Caco-2 (cell line): ENCODE measurements at places on chromosomes 4 and X.

GRCh38 chr4:53943345-53944085, 120.9 kb downstream of the CHIC2 start:
- DNase-seq = no peak

- no peak for DNase-seq
Measured at GRCh38 chr4:85762529-85762871, 287.6 kb downstream of the ARHGAP24 start.

DNA sequence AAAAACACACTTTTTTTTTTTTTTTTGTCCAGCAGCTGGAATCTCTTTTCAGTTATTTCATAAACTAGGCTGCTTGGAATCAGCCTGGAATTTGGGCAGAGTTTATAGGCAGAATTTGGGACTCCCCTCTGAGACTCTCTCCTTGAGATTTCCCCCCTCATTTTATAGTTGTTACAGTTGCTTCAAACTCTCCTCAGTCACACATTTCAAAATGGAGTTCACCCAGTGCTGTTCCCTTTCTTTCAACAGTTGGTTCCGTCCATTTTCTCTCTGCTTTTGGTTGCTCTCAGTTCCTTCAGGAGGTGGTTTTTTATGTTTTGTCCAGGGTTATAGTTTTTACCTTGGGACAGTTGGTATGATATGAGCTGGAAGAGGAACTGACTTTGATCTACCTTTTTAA, 27.5 kb downstream of the NSD2 start:
- DNase-seq = no peak

DNA sequence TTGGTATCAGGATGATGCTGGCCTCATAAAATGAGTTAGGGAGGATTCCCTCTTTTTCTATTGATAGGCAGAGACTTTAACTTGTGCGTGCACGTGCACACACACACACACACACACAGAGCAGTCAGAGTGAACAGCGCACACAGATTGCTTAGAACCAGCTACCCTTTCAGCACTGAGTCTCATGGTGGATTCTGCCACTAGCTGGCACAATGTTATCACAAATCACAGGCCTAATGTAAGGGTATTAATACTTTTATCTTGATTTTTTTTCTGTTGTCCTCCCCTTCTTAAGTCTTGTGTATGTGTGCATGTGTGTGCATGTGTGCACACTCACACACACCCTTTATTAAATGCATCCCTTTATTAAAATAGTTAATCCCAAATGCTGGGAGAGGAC, 53.2 kb downstream of the HADH start:
- no peak for DNase-seq

- no peak for DNase-seq
Measured at GRCh38 chrX:18828832-18829404, 121.5 kb downstream of the PPEF1 start.

DNA sequence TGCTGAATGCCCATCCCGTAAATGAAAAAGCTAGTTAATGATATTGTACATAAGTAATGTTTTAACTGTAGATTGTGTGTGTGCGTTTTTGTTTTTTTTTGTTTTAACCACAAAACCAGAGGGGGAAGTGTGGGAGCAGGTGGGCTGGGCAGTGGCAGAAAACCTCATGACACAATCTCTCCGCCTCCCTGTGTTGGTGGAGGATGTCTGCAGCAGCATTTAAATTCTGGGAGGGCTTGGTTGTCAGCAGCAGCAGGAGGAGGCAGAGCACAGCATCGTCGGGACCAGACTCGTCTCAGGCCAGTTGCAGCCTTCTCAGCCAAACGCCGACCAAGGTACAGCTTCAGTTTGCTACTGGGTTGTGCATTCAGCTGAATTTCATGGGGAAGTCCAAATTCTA, at the start of gene SPP1:
Gene SPP1 (plus strand): TSS at position 249 of the 400 bp plus-strand sequence. CDS start 1,182 bp downstream, outside the sequence.
- DNase-seq = peak; percentile 10

DNA sequence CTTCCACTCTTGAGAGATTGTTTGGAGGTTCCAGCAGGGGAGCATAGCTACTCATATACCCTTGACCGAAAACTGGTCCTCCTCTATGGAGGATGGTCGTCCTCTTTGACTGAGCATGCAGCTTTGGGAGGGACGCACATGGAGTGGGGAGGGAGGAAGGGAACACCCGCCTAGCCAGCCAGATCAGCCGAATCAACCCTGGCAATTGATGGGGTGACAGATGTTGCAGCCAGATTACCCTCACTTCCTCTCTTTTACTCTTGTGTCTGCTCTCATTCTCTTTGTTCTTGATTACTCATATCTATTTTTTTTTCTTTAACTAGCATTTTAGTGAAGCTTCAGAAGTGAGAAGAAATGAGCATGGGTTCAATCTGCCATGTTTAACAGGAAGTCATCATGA, 19.6 kb downstream of the MGST2 start:
- no peak for DNase-seq

DNA sequence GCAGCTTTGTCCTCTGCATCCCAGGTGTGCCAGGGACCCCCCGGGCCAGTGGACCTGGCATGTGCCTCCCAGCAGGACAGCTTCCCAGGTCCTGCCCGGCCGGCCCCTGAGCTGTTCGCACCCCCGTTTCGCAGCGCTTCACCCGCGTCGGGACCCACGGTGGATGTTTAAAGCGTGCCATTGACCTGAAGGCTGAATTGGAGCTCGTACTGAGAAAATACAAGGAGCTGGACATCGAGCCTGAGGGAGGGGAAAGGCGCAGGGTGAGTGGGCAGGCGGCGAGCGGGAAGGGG, 7.9 kb downstream of the UVSSA start:
- DNase-seq = no peak

DNA sequence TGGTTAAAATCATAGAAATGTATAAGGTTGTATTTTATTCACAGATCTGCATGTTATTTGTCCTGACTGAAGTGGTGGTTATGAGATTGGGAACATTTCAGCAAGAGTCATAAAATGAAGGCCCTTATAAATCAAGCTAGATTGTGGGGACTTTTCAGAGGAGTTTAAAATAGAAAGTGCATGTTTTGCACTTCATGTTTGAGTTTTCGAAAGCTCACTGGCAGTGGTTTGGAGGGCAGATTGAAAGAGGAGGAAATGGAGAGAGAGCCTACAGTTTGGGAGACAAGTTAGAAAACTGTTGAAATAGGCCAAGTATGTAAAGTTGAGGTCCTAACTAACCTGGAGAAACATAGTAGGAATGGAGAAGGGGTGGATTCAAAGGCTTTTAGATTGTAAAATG, 124.9 kb downstream of the KDM6A start:
- DNase-seq = no peak
